ENCODE measurements at places on chromosomes 16 and 17. TPM values are rescaled to one million over a fixed set of nuclear protein-coding genes. Genes with fewer than 3 reads are reported as not detected.

Gene OTOA
- total RNA-seq, result not detected

DNA sequence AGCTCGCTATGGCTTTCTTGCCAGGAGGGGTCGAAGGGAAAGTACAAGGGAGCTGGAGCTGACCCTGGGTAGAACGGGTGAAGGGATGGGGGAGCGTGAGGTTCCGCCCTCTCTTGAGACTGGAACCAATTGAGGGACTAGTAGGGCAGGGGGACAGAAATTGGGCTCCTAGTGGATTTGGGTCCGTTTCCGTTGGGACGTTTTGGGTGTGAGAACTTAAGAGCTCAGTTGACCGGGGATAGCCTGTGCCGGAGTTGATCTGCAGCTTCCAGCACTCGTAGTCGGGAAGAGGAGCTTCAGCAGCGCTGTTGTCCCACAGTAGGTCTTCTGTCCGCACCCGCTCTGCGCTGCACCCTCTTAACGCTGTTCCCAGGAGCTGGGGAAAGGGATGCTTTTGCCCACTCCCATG lies 481 bp downstream of the CNTROB start:
- DNase-seq, result no peak

Gene CDRT15L2
- not detected for total RNA-seq

- no peak for DNase-seq
These were observed 17.1 kb downstream of the OSBPL7 start for GRCh38 chr17:47804461-47804860.

Gene HNF1B
- total RNA-seq, result 5.0 TPM

- DNase-seq, result no peak
These were observed 5.8 kb upstream of the MYADML2 start for GRCh38 chr17:81952792-81953228.

DNA sequence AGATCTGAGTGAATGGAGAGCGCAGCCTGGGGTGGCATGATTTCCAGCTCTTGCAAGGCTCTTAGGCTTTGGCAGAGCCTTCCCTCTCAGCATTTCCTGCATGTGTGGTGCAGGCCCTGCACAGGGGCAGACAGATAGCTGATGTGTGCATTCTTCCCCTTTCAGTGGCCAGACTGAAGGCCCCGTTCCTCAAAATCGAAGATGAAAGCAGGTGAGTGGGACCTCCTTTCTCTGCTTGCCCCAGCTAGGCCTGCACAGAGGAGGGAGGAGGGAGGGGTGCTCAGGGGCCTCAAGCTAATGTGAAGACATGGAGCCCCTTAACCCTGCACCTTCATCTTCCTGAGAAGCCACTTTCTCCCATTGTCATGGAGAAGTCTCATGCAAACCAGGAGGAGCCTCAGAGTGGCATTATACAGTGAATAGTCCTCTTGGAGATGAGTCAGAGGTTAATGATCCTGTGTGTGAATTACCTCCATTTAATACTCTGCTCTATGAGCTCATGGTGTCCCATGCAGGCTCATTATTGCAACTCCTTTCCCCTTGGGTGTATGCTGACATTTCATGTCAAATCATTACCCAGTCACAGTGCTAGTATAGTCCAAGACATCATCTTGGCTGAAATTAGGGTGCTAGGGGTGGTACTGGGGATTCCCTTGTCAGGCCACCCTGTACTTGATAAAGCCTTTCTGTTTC lies 20.4 kb upstream of the ADAM11 start:
- DNase-seq, result no peak

Gene CRLF3
- total RNA-seq, result 46.5 TPM
